NCI-H510A (cell line): ENCODE measurements at places on chromosomes 16 and 17.
A peak's percentile ranks its signal among the peaks of the same experiment; 100 is the strongest.

GRCh38 chr17:37067555-37068111, 118.9 kb downstream of the AATF start:
- no peak for DNase-seq

- DNase-seq, result no peak
Measured at GRCh38 chr17:83110735-83111134, 31.3 kb downstream of the METRNL start.

GRCh38 chr17:78504156-78504925, 72.9 kb downstream of the DNAH17 start:
- no peak for DNase-seq

DNA sequence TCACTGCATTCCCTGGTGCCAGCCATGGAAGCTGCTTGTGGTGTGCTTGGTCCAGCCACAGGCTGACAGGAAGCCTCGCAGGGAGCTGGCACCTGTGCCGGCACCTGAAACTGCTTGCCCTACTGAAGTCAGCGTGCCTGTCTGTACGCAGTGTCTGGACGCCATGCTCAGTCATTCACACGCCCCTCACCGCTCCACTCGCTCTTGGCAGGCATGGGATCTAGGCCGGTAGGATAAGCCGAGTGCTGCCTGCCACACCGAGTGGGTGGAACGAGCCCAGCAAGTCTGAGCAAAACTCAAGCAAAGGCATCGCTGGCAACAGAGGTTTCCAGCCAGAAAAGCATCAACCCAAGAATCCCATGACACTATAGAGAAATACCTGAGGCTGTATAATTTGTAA, 350.6 kb downstream of the CDH11 start:
- DNase-seq, result no peak

GRCh38 chr16:81478876-81479511, 34.4 kb downstream of the CMIP start:
- DNase-seq, result no peak

GRCh38 chr17:45782889-45783592, 1.1 kb upstream of the CRHR1 start:
- DNase-seq, result peak; percentile 28
